Erythroblast (primary cell): ENCODE measurements at places on chromosomes 3 and 15.

DNA sequence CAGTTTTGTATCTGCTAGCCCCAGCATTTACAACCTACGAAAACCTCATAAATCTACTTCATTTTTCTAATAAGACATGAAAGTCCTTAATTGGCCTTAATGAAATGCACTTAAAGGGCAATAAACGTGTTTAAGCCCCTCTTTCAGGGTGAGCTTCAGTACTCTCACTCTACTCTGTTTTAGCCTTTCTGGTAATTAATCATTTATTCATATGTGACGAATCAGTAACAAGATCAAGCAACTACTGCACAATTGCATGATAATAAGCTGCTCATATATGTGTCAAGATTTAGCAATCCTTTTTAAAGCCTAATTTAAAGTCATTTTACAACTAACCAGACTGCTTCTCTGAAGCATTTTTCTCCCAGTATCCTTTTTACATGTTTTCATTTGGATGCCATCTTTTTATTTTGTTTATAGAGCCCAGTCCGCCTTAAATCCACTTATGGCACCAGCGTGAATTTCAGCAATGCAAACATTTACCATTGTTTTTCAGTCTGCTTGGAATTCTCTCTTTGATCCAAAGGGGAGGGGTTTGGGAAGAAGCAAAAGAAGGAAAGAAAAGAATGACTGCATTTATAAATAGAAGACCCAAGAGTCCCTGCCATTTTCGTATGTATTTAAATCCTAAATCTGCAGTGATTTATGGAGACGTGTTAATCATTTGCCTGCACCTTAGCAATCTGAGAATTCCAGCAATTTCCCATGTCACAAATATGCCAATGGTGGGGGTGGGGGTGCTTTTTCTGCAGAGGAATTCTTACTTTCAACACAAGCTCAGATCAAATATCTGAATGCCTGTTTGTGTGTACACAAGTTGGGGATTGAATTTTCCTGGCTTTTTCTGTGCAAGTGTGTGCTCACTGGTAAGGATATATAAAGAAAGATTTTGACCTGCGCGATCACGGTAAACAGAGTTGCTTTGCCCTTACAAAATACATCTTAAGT is 230.8 kb upstream of the TBC1D5 start:
- no peak for DNase-seq

DNA sequence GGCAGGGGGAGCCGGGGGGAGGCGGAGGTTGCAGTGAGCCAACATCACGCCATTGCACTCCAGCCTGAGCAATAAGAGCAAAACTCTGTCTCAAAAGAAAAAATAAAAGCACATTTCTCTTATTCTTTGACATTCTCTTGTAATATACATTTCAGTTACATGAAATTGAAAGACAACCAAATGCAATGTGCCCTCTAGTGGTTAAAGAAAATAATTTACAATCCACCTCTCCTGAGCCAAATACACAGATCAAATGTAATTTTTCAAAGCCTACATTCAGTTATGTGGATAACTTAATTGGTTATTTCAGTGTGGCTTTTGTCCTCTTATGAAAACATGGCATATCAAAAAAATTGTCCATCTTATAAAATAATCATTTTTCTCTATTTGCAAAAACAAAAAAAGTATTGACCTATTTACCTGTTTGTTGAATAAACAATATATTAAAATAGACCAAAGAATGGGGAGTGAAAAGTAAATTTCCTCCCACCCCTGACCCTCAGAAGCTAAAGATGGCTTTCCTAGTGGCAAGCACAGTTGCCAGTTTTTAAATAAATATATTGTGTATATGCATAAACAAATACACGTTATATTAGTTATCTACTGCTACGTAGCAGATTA is 14.2 kb upstream of the U2SURP start:
- peak; percentile 68 for DNase-seq

DNA sequence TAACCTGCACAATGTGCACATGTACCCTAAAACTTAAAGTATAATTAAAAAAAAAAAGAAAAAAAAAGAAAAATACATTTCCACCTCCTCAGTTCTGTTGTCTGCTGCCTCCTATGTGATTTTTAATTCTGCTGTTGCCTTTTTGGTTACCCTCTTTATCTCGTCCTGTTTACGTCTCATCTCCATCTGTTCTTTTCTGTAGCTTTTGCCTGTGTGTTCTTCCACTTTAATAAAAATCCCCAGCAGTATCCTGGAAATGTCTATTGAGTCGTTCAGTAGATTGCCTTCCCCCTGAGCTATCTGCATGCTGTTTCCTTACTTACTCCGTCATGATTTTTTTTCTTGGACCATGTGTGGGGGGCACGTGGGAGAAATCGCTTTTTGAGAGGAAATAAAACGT is 302.5 kb downstream of the FEZF2 start:
- DNase-seq, result no peak

- peak; percentile 54 for DNase-seq
These were observed 2.1 kb downstream of the ATP11B start for GRCh38 chr3:182795389-182795782.

DNA sequence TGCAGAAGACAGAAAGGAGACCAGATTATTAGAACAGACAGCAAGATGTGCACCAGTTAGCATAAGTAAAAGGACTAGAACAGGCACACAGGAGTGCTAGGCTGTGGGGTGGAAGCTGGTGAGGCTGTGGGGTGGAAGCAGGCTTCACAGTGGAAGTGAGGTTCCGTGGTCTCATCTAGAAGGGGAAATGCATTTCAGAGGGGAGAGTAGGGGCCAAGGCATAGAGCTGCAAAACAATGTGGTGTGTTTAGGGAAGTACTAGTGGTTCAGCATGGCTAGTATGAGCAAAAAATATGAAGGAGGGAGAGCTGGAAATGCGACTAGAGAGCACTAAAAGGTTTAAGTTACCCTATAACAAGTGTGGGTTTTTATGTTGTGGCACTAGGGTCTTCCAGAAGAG is 6.5 kb downstream of the POPDC2 start:
- DNase-seq, result no peak

- no peak for DNase-seq
These were observed 102.4 kb downstream of the RAB11A start for GRCh38 chr15:65971741-65971995.

GRCh38 chr15:45662375-45662774 is 27.5 kb downstream of the SQOR start:
- DNase-seq, result no peak

- no peak for DNase-seq
These were observed 24.7 kb downstream of the PCOLCE2 start for GRCh38 chr3:142863930-142864920.
